D721Med (cell line): ENCODE measurements at places on chromosomes 13 and 19.

GRCh38 chr19:30367006-30367405, 5.2 kb upstream of the ZNF536 start:
- no peak for DNase-seq

DNA sequence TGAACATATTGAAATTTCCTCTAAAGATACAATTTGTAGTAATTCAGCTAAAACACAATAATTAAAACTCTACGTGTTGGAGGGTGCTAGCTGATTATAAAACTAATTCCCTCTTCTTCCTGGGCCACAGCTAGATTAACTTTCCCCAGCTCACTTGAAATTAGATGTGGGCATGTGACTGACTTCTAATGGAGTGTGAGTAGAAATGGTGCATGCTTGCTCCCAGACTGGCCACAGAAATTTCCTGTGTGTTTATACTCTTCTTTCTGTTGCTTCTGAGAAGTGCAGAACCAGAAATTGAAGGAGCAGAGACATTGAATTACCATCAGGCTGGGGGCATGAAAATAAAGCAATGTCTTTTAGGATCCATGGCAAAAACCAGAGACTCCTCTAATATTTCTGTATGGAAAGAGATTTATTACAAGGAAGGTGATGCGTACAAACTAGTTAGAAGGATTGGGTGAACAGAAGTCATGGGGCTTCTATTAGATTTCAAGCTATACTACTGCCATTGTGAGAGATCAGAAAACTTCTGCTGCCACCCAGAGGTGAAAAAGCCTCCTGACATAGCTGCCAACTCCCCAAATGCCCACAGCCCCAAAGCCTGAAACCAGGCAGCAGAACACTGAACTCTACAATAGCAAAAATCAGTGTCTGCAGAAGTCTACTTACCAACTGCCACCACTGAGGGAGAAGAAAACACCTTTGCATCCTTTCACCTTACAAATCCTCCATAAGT, 379.2 kb upstream of the MIR17HG start:
- no peak for DNase-seq

- no peak for DNase-seq
Observed at GRCh38 chr13:46507981-46508380, 45.0 kb upstream of the LRCH1 start.

DNA sequence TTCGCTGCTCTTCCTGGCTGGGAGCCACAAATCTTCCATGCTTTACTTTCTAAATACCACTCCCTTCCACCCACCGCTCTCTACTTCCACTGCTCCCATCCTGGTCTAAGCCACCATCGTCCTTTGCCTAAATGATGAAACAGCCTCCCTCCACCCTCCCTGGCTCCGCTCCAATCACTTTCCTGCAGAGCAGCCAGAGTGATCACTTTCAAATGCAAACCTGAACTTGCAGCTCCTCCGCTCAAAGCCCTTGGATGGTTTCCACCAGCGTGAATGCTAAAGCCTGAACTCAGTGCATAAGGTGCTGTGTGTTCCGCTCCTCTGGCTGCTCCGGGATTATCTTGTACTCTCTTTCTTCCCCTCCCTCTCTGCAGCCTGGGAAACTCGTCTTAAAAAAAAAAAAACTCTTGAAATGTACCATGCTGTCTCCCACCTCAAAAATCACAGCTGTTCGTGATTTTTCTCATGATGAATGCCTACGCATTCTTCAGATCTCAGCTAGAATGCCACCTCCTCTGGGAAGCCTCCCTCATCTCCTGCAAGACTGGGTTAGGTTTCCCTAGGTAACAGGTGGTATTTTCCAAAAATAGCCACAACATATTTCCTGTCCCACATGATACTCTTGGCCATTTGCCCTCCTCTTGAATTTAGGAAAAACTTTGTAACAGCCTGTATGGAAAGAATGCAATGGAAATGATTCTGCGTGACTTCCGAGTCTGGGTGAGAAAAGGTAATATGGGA, 3.7 kb upstream of the SIN3B start:
- DNase-seq: no peak
